CD4-positive, alpha-beta T cell treated with Interleukin-10 for 1 hour (primary cell): ENCODE measurements at places on chromosomes 6 and 20.

GRCh38 chr6:63883597-63883996 lies 248.0 kb downstream of the PHF3 start:
- no peak for DNase-seq

GRCh38 chr6:116115781-116116180 lies 10.2 kb downstream of the COL10A1 start:
- DNase-seq, result no peak

GRCh38 chr6:45929421-45930361 lies 86.0 kb downstream of the CLIC5 start:
- DNase-seq, result no peak

GRCh38 chr20:17895641-17896171 lies 72.9 kb downstream of the SNX5 start:
- DNase-seq, result no peak

DNA sequence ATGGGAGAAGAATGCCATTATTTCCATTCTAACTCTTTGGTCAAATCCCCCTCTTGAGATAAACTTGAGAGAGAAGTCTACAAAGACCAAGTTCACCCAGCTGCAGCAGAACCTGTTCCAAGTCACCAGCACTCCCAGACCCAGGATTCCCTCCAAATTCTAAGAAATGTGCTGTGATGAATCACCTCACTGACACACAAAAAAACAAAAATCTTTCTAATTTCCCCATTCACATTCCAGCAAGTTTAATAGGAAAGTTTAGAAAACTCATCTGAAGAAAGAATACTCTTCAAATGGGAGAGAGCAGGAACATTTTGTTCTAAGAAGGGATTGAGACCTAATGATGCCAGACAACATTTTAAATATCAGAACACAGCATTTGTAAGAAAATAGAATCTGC lies 213.6 kb upstream of the PLCB4 start:
- no peak for DNase-seq

DNA sequence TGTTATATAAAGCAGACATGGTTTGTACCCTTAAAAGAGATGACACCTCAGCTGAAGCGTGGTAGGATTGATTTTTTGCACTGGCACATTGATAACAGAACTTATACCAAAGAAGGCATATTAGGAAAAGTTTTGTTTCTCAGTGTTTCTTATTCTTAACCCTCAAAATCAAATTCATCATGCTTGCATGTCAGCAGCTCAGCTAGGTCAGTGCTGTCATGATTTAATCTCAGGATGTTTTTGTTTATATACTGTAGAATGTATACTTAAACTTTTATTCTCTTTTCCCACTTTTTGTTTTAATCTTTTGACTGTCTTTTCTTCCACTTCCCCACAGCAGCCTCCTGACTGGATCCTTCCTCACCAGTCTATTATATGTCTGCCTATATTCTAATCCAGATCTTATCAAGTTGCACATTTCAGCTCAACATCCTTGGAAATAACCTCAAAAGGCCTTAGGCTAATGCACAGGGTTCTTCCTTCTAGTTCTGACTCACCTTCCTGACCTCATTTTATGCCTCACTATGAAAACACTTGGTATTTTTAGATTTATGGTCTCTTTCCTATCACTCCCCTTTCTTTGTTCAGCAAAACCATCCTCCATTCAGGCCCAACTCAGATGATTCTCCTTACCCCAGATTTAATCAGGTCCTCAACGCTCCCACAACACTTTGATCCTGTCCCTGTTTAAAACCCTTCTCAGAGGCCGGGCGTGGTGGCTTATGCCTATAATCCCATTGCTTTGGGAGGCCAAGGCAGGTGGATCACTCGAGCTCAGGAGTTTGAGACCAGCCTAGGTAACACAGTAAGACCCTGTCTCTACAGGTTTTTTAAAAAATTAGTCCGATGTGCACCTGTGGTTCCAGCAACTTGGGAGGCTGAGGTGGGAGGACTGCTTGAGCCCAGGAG lies 7.2 kb downstream of the HEBP2 start:
- no peak for DNase-seq

DNA sequence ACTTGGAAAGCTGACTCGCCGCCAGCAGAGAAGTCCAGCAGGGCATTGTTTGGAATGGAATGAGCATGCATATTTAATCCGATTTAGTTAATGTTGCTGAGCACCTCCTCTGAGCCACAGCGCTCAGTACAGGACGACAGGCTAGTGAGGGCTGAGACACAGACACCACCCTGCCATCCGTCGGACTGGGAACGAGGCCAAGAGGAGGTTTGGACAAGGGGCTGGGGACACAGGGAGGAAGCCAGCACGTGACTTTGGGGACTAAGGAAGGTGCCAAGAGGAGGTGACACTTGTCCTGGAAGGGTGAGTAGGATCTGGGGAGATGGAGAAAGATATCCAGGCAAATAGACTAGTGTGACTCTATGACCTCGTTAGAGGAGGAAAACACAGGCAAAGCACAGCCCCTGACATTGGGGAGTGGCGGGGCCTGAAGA lies 152.5 kb upstream of the ECI2 start:
- DNase-seq, result no peak

GRCh38 chr20:57460781-57461465 lies 64.0 kb downstream of the CTCFL start:
- DNase-seq, result no peak

- no peak for DNase-seq
Measured at GRCh38 chr6:135852746-135853145, 1.2 kb downstream of the PDE7B start.
